ENCODE measurements at places on chromosomes 3 and 15.
A peak's percentile ranks its signal among the peaks of the same experiment; 100 is the strongest.

- no peak for DNase-seq
Observed at GRCh38 chr3:28934126-28934813, 346.6 kb upstream of the RBMS3 start.

- no peak for DNase-seq
Observed at GRCh38 chr3:62041681-62042080, 331.7 kb downstream of the FEZF2 start.

DNA sequence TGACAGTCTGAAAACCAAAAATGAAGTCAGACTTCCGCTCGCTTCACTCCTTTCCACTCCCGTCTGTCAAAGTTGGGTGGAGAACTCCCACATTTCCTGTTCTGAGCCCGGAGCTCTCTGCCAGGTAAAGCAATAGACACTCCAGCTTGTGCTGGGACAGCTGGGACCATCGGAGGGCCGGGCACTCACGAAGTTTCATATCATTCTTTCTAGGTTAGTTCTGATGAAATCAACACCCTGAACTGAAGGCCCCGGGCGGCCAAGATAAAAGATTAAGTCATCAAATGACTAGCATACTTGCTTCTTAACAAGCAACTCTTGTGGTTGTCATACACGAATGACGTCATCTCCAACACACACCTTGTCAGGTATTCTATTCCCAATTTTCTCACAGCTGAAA lies 42.1 kb downstream of the MAGI1 start:
- peak; percentile 44 for DNase-seq

- DNase-seq = no peak
Observed at GRCh38 chr3:77158730-77159581, 119.1 kb downstream of the ROBO2 start.

DNA sequence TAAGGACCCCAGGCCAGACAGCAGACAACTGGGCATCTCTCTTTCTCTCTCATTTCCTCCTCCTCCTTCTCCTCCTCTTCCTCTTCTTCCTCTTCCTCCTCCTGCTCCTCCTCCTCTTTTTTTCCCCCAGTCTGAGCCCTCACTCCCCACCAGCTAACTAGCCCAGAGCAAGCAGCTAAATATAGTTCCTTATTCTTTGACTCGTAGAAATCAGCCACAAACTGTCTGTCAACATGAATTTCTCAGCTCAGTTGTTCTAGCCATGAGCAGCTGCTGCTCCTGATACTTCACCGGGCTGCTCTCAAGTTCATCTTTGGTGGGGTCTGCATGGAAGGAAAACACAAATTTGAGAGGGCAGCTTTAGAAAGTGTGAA lies 19.2 kb upstream of the LOXL1 start:
- no peak for DNase-seq

DNA sequence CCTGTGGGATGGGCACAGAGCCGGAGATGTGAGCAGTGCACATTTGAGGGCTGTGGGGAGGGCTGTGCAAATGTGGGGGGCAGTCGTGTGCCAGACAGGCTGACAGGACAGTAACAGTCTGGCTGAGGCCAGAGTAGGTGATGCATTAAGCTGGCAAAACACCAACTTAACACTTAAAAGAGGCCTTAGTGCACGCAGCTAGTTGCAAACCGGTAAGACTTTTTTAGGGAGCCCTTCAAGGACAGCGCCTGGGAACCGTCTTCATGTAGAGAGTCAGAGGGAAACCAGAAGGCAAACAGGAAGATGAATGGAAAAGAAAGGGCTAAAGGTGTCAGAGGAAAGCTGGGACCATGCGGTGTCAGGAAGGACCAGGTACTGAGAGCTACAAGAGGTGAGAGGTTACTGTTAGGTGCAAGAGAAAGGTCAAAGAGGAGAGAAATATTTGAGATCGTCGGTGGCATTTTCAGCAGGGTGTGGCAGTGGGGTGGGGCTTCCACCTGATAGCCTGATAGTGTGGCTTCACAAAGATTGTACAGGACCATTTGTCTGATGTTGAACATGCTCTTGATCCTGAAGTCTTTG lies 30.0 kb upstream of the CHD2 start:
- DNase-seq = no peak

DNA sequence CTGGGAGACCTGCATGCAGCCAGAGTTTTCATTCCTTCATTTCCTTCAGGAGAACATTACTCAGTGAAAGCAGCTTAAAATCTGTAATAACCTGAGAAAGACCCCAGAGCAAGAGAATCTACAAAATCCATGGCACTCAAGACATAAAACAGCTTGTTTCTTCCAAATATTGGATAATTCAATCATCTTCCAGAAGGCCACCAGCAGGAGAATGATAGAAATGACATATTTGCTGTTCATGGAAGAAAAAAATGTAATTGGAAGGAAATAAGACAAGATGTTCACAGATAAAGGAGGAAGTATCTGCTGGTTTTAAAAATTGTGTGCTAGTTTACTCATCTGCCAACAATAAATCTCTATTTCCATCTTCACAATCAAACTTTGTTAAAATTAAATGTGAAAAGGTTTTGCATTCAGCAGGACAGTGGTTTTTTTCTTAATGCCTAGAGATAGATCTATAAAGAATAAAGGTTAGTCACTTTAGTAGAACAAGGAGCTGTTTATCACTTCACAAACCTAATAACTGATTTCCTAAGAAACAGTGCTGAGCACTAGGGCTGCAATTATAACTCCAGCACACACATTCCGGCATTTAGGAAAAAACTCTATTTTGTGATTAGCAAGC lies 530.8 kb downstream of the NSUN3 start:
- DNase-seq = no peak

GRCh38 chr15:28861031-28861534 lies 12.6 kb upstream of the GOLGA6L7 start:
- no peak for DNase-seq

GRCh38 chr3:152857082-152857481 lies 22.2 kb downstream of the P2RY1 start:
- no peak for DNase-seq

GRCh38 chr15:51224428-51224827 lies 114.0 kb downstream of the CYP19A1 start:
- DNase-seq = no peak

- DNase-seq = no peak
Observed at GRCh38 chr15:66249605-66250174, 3.9 kb downstream of the MEGF11 start.

DNA sequence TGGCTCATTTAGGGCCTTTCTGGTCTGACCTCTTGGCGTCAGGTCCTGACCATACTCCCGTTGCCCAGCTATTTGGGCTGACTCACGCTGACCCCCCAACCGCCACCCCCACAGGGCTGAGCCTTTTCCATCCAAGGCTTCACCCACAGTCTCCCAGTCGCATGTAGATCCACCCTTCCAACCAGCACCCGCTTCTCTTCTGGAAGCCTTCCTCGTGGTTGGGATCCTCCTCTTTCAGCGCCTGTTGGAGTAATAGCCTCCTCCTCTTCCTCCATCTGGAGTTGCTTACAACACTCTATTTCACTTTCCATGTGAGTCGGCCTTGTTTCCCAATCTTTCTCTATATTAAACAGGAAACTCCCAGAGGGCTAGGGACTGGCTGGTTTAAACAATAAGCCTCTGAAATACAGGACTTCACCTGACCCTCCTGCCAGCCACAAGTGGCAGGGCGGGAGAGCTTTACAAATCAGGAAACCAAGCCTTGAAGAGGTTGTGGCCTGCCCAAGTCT lies 2.1 kb upstream of the ALAS1 start:
- DNase-seq = no peak

- DNase-seq = no peak
Observed at GRCh38 chr3:114350690-114351089, 56.9 kb downstream of the TIGIT start.

DNA sequence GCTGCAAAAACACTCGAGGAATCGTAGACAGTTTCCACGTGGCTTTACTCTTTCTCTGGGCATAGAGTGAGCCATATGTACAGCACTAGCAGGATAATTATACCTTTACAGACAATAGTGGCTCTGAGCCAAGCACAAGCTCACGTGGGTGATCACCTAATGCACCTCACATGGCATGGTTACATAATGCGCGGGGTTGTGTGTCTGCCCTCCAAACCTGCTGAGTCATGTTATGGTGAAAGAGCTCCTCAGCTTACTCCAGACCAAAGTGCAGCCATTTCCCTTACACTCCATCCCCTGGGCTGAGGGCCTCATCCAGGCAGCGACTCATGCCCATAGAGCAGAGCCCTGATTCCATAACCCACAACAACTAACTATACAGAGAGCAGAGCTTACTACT lies 1458.4 kb upstream of the CADM2 start:
- no peak for DNase-seq

- no peak for DNase-seq
Observed at GRCh38 chr3:5098346-5098745, 23.7 kb upstream of the ARL8B start.

DNA sequence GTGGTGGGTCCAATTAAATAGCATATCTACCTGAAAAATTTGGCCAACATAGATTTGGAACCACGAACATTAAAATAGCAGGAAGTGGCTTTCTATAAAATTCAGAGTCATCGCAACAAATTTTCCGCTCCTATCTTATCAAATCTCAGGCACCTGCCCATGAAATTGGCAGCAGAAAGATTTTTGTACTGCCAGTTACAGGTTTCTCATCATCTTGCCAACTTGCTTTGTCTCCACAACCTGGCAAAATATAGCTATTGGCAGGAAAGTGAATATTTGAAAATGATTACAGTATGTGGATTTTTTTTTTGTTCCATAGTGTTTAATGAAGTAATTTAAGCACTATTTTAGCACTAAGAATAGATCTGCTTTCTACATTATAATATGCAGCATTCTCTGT lies 161.6 kb upstream of the LRRC3B start:
- DNase-seq = no peak

DNA sequence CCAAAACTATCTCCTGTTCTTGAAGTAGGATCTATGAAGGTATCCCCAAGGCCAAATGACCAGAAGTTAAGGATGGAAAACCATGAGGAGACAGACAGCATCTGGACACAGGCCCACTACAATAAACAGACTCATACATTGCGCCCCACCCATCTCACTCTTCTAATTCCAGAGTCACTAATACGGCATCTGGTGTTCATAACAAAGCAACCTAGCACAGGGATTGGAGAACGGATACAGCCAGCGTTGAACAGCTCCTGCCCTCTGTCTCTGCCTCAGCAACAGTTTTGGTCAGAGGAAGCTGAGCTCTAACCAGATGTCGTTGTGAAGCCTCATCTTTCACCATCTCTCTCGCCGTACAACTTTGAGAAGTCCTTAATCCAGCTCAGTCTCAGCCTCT lies 44.5 kb upstream of the CCDC80 start:
- DNase-seq = no peak

- no peak for DNase-seq
Observed at GRCh38 chr3:150528354-150528797, 17.9 kb downstream of the SERP1 start.

- DNase-seq = no peak
Observed at GRCh38 chr3:71369701-71370391, 213.7 kb downstream of the FOXP1 start.

DNA sequence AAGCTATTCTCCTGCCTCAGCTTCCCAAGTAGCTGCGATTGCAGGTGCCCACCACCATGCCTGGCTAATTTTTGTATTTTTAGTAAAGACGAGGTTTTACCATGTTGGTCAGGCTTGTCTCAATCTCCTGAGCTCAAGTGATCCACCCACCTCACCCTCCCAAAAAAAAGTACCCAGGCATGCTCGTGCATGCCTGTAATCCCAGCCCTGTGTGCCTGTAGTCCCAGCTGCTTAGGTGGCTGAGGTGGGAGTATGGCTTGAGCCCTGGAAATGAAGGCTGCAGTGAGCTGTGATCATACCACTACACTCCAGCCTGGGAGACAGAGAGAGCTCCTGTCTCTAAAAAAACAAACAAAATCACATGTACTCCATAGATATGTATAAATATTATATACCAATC lies 176.5 kb downstream of the SOX2 start:
- no peak for DNase-seq

GRCh38 chr3:16788440-16789056 lies 96.2 kb upstream of the PLCL2 start:
- no peak for DNase-seq

GRCh38 chr15:57133127-57133968 lies 214.9 kb downstream of the TCF12 start:
- no peak for DNase-seq

DNA sequence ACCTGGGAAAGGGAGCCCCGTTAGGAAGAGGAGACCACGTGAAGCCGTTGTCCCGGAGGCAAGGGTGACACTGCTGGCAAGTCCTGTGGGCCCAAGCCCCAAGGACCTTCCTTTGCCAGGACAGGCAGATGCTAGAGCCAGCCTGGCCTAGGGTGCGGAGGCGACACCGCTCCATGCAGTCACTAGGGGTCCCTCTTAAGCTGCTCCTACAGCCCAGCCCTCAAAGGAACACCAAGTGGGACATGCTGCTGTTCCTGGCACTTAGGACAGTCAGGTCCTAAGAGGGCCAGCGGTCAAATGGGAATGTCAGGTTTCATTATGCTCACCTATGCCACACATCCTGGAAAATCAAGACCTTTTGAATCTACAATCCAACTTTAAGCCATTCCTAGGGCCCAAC lies 59.7 kb downstream of the RPN1 start:
- DNase-seq = no peak

DNA sequence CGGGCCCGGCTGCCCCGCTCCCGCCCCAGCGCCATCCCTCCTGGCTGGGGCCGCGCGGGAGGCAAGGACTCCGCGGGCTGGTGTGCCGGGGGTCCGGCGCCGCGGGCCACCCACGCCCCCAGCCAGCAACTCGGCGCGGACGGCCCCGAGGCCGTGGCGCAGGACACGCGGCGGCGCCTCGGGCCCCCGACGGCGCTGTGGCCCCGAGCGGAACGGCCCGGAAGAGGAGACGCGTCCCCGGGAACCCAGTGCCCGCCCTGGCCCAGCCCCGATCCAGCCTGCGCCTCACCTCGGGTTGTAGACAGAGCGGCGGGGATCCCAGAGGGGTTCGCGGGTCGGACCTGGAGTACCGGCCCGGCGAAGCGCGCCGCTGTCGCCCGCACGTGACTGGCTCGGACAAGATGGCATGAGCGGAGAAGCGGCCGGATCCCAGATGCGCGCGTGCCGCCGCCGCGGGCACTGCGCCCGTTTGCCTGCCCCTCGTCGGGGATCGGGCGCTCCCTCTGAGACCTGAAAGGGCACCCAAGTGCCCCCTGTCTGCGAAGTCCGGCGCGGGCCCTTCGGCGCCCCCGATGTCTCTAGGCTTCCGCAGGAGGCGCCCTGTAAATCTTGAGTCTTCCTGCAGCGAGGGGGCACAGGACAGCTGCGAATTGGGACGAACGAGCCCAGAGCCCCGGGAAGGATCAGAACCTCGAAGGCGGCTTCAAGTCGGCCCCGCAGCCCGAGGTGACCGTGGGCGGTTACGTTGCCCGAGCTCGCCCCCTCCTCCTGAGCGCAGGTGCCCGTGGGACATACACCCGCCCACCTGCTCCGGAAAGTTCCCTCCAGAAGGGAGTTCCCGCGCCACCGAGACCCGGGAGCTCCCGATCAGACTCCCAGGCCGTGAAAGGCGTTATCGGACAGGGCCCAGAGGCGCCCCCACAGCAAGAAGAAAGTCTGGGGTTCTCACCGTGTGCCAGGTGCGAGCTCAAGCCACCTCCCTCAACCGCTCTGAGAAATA lies 598 bp upstream of the SFMBT1 start:
- peak; percentile 60 for DNase-seq

Data from ureter (tissue), 1 donor.